ENCODE measurements at places on chromosomes 12 and 14.

GRCh38 chr12:69474456-69474855, 4.3 kb downstream of the FRS2 start:
- DNase-seq, result no peak

DNA sequence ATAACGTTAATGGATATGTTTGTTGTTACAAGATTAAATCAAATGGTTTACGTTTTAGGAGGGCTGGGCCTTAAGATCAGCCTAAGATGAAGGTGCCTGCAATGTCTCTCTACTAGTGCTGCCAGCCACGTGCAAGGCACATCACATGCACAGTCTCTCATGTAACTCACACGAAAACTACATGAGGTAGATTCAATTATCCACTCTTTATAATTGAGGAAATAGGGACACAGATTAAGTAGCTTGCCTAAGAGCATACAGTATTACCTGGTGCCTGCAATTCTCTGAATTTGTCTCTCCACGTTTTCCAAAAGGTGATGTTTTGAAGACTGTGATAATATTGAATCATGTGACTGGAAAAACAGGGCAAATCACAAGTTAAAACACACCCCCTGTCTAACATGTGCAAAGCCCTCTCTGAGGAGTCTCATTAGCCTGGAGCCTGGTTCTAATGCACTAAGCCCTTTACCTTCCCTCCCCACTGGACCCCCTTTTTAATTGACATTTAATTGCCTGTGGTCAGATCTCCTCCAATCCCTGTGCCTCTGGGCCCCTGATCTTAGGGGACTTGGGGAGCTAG, 14.6 kb upstream of the ATP2A2 start:
- DNase-seq, result no peak

GRCh38 chr12:22536346-22536945, 7.9 kb downstream of the C2CD5 start:
- DNase-seq, result no peak

DNA sequence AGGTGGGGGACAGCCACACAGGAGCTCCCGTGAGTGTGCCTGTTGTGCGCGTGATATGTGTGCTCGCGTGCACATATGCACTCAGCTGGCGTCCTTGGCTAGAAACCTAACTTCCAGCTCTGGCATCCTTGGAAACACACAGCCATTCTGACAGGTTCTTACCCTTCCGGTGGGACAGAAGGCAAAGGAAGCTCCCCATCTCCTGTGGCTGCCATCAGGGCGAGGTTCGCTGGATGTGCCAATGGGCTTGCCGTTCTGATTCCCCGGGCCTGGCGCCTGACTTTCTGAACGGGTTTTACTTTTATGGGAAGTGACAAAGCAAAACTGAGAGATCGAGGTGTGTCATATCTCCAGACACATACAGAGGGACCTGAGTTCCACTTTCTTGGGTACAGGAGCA, 124.7 kb downstream of the PAPOLA start:
- no peak for DNase-seq

DNA sequence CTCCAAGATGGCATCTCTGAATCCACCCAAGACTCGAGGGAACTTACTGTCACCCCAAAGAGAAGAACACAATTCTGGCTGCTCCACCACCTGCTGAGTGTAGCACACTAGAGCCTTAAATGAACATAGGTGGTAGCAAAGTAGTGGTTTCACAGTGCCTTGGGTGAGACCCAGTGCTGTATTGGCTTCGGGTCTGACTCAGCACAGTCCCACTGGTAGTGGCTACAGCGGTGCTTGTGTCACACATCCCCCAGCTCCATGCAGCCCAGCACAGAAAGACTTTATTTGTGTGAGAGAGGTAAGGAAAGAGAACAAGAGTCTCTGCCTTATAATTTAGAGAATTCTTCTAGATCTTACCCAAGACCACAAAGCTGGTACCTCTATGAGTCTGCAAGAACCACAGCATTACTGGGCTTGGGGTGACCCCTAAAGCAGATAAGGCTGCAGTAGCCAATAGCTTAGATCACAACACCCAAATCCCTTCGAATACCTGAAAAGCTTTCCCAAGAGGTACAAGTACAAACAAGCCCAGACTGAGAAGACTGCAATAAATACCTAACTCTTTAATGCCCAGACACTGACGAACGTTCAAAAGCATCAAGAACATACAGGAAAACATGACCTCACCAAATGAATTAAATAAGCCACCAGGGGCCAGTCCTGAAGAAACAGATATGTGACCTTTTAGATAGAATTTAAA, 83.3 kb upstream of the SLC38A4 start:
- no peak for DNase-seq

- no peak for DNase-seq
Measured at GRCh38 chr12:127900386-127900785, 366.6 kb upstream of the TMEM132C start.

DNA sequence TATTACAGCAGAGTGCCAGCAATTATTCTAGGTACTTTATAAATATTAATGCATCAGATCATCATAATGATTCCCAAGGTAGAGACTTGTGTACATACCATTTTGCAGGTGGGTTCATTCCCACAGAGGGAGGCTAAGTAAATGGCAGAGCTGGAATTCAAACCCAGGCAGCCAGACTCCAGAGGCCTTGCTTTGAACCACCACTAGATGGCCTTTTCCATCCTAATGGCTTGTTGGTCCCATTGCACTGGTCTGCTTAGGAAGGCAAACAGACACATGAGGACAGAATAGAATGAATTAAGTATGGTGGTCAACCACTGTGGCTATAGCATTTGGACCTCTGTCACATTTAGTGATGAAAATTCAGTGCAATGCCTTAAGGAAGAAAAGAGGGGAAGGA, 158.7 kb downstream of the METTL25 start:
- DNase-seq, result no peak

DNA sequence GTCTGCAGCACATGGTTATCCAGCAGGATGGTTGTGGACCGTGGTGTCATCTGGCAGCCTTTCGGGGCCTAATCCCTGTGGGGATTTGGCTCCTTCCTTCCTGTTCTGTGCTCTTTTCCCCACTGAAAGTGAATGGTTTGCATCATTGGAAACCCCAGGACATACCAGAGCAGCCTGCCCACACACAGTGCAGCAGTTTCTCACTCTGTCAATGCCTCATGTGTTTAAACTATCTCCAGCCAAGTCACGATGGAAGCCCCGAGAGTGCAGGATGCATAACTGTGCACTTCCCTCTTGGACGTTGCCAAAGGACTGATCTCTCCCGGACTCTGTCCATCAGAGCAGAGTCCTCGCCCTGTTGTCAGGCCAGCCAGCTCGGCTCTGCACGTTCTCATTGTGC, 29.0 kb upstream of the AMN start:
- DNase-seq, result no peak

DNA sequence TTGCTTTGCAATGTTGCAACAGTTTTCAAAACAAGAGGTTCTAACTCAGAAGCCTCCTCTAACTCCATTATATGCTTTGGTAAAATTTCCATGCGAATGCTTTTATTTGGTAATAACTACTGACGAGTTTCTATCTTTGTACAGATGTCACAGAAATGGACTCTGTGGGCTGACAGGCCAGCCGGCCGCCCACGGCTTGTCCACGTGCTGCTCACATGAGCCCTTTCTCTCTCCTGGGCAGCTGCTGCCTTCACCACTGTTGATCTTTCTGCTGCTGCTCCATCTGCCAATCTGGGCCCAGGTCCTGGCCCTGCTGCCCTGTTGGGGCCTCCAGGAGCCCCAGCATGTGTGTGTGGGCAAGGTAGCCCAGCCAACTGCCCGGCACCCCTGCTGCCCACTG, 168.2 kb upstream of the TMEM132C start:
- no peak for DNase-seq

DNA sequence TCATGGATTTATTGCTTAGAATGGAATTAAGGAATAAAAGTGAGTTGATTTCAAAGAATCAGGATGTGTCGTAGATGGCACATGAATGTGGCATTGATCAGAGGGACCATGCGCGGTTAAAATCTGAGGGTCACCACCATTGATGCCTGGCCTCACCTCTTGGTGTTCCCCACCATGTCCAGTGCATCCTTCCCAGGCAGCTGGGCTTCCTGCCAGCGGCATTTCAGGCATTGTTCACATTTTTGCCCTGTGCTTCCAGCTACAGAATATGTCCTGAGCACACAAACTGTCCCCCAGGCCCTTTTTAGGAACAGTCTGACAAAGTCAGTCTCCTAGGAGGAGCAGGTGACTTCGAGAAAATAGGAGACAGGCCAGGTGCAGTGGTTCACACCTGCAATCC, 42.0 kb upstream of the TSPAN9 start:
- DNase-seq, result no peak

GRCh38 chr12:89087876-89088275, 264.4 kb downstream of the DUSP6 start:
- no peak for DNase-seq

GRCh38 chr12:4505376-4505986, 33.2 kb upstream of the RAD51AP1 start:
- DNase-seq, result no peak

GRCh38 chr14:24296341-24297157, 3.0 kb downstream of the DHRS1 start:
- peak; percentile 66 for DNase-seq

- no peak for DNase-seq
Measured at GRCh38 chr12:110370732-110371231, 32.7 kb downstream of the ANAPC7 start.

DNA sequence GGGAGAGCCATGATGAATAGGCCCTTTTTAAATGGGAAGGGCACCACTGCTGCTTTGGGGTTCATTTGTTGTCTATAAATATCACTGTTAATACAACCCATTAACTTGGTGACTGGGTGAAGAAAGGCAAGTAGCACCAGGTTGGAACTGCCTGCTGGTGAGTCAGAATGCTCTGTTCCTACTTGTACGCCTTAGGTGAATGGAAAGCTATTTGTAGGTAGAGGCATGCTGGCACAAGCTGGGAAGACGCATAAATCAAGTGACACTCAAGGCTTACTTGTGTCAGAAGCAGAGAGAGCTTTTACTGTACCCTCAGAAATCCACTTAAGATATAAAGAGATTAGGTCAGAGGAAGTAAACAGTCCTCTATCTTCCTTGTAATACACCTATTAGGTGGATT, 142.5 kb downstream of the TMX1 start:
- no peak for DNase-seq

GRCh38 chr12:69073035-69073434, 140.1 kb upstream of the CPM start:
- DNase-seq, result no peak

DNA sequence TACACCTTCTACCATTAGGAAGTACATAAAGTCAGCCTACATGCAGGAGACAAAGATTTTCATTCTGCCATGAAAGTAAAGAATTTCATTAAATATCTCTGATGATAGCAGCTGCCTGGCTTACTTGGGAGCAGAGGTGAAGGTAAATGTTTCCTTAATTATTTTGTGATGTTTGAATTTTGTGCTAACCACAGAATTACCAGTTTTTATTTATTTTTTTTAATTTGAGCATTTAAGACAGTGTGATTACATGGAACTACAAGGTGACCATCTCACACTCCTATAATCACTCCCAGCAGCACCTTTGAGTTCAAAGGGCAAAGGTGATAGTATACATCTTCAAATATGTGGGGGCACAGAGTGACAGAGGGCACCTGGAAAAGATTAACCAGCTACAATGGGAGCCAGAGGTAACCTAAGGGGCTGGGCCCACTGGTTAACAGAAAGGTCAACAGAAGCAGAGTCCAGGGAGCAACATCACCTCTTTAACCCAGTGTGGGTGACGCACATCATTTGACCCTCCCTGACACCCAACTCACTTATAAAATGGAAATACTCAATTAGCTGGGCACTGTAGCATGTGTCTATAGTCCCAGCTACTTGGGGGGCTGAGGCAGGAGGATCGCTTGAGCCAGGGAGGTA, 65.0 kb downstream of the GCH1 start:
- DNase-seq, result no peak

- no peak for DNase-seq
Measured at GRCh38 chr14:56092763-56093162, 25.4 kb upstream of the PELI2 start.

- DNase-seq, result no peak
Measured at GRCh38 chr12:29743077-29743476, 40.7 kb downstream of the TMTC1 start.

GRCh38 chr12:43267818-43268217, 284.2 kb downstream of the ADAMTS20 start:
- no peak for DNase-seq

GRCh38 chr14:99231850-99232713, 39.9 kb downstream of the BCL11B start:
- no peak for DNase-seq

GRCh38 chr12:119666226-119666795, 1.6 kb upstream of the PRKAB1 start:
- no peak for DNase-seq

DNA sequence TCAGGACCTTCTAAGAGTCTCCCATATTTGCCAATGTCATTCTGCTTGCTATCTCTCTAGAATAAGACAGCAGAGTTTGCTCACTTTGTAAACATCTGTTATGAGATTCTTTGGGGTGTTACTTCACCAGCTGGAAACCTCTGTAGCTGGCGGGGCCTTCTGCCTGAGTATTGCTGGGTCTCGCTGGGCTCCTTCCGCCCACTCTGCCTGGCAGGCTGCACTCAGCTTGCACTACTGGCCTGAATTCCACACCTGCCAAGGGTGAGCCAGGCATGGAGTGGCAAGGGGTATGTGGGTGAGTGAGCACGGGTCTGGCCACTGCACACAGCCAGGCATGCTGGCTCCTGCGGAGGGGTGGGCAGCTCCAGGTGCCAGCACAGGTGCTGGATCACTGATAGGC, 267.3 kb upstream of the PDE3A start:
- DNase-seq, result no peak

- DNase-seq, result peak; percentile 23
Measured at GRCh38 chr14:100237735-100238418, 1.1 kb upstream of the YY1 start.

DNA sequence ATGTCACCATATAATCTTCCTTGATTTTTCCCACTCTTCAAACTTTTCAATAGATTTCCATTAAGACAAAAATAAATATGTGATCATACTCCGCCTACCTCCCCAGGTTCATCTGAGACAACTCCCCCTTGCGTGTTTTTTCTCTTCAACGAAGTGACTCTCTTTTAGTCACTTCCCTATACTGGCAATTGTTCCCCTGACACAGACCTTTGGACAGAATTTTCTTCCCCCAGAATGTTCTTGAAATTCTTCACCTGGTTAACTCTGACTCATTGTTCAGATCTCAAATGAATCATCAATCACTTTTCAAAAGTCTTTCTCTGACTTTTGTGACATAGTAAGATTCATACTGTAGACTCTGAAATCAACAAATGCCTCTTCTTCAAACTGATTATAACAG, 727.3 kb upstream of the LMO3 start:
- DNase-seq, result no peak

- DNase-seq, result no peak
Measured at GRCh38 chr14:27384124-27384523, 786.3 kb upstream of the NOVA1 start.

DNA sequence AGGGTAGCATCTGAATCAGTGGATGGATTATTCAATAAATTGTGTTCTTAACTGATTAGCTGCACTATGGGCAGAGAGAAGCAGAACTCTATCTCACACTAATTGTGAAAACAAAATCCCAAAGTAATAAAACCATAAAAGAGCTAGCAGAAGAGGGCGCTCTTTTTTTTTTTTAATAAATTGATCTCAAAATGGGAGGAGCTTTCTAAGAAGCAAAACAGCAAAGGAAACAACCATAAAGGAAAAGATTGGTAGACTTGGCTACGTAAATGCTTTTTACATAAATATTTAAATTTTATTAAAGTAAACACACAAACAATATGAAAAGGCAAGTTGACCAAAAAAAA, 1.5 kb upstream of the TM7SF3 start:
- DNase-seq, result no peak

GRCh38 chr12:14567351-14568162, at the start of gene PLBD1:
Gene PLBD1, minus strand, starts transcription at chr12:14567883. Its CDS starts 187 bp downstream, at chr12:14567696.
- DNase-seq, result no peak

GRCh38 chr14:62946221-62946620, 99.0 kb downstream of the KCNH5 start:
- DNase-seq, result no peak
